ENCODE measurements at places on chromosomes 11 and 22.

DNA sequence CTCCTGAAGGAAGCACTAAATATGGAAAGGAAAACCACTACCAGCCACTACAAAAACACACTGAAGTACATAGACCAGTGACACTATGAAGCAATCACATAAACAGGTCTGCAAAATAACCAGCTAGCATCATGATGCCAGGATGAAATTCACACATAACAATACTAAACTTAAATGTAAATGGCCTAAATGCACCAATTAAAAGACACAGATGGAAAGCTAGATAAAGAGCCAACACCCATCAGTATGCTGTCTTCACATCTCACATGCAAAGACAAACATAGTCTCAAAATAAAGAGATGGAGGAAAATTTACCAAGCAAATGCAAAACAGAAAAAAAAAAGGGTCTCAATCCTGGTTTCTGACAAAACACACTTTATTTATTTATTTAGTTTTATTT lies 171.7 kb downstream of the TTC28 start:
- DNase-seq: no peak

- no peak for DNase-seq
These were observed 60.4 kb upstream of the CD5 start for GRCh38 chr11:61041755-61042518.

DNA sequence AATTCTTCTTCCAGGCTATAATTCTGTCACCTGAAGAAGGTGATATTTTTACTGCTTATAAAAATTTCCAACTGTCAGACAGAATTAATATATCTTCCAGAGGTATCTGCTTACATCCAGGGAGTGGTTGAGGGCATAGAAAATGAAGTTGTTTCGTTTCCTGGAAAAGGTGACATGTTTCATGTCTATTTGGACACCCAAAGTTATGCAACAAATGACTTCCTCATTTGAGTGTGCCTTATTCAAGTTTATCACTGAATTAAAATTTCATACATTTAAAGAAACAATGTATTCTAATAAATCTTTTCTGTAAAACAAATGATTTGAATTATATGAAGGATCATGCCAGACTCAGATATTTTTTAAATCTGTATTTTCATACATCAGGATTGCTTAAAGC lies 8.5 kb upstream of the GRAMD1B start:
- no peak for DNase-seq

GRCh38 chr22:34160141-34160783 lies 240.0 kb upstream of the LARGE1 start:
- no peak for DNase-seq

DNA sequence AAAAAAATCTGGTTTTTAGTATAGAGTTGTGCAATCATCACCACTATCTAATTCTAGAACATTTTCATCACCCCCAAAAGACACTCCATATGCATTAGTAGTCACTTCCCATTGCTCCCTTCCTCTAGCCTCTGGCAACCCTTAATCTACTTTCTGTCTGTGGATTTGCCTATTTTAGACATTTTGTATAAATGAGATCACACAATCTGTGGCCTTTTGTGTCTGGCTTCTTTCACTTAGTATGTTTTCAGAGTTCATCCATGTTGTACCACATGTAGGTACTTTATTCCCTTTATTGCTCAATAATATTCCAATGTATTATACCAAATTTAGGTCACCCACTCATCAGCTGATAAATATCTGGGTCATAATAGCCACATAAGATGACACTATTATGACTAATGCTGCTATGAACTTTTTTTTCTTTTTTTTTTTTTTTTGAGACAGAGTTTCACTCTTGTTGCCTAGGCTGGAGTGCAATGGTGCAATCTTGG lies 67.5 kb upstream of the SCUBE2 start:
- no peak for DNase-seq

DNA sequence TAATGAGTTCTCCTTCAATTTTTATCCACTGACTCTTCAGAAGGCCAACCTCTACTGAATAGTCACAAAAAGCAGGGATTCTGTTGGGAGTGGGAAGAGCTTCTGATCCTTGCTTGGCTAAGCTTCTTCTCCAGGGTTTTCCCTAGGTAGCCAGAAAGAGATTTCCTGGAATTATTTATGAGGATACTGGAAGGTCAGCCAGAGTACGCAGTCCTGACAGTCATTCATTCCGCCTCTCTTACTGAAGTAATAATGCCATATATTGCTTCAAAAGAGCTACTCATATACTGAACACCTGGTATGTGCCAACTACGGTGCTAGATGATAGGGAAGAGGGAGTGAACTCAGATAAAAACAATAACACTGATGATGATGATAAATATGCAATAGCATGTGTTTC lies 116.1 kb downstream of the CCDC34 start:
- DNase-seq: no peak

DNA sequence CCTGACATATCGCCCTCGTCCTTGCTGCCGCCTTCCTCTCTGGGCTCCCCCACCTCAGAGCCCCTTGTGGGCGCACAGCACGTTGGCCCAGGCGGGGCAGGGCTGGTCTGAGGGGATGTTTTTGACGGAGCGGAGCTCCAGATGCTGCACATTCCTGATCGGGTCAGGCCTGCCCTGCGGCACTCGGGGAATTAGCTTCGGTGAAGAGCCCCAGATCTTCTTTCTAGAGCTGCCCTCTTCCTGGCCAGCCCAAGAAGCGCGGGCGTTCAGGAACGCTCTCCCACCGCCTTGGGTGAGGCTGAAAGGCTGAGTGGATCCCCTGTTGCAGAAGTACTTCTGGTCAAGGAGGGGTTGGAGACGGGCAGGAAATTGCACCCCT lies 12.1 kb downstream of the YPEL4 start:
- DNase-seq: no peak

DNA sequence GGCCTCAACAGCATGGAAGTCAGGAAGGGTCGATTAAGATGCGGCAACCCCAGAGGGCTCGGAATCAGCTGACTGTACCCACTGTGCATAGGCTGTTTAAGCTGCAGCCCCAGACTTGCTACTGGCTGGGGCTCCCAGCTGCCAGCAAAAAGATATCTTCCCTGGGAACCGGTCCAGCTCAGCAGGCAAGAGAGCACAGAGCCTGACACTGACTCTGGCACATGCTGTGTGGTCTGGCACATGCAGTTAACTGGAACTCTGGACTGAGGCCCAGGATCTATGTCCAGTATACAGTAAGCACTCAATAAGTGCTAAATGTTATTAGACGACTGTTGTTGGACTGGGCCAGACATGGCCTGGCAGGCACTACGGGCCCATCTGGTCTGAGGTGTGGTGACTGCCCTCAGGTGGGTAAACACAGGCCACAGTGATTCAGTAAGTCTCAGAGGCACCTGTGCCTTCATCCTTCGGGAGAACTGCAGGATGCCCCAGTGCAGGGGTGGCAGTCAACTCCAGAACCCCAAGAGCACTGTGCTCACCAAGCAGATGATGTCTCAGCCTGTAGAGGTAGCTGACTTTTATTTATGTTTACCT lies 87.6 kb downstream of the LARGE1 start:
- DNase-seq: no peak

Data from BE2C (cell line).